ENCODE measurements at places on chromosomes 5 and 9.

- DNase-seq, result no peak
Observed at GRCh38 chr9:121073038-121073437, 1.7 kb upstream of the CNTRL start.

DNA sequence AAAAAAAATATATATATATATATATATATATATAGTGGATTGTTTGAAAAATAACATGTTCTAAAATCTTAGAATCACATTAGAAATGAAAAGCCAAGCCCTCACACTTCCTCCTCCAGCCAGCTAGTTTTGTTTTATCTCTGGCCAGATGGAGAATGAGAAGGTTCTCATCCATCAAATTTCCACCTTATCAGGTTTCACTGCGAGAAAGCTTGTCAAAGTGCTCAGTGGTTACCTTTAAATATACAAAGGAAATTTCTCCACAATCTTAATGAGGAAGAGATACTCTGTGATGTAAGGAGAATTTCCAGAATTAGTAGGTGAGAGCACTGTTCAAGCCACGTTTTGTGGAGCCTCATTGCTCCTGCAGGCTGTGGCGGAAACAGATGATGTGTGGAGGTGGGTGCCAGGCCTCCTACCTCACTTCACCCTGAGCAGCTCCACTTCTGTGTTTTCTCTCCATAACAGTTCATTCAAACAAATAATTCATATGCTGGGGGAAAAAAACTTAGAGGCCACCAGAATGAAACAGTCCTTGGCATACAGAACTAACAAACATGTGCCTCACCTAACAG lies 71.9 kb downstream of the CDK5RAP2 start:
- no peak for DNase-seq

DNA sequence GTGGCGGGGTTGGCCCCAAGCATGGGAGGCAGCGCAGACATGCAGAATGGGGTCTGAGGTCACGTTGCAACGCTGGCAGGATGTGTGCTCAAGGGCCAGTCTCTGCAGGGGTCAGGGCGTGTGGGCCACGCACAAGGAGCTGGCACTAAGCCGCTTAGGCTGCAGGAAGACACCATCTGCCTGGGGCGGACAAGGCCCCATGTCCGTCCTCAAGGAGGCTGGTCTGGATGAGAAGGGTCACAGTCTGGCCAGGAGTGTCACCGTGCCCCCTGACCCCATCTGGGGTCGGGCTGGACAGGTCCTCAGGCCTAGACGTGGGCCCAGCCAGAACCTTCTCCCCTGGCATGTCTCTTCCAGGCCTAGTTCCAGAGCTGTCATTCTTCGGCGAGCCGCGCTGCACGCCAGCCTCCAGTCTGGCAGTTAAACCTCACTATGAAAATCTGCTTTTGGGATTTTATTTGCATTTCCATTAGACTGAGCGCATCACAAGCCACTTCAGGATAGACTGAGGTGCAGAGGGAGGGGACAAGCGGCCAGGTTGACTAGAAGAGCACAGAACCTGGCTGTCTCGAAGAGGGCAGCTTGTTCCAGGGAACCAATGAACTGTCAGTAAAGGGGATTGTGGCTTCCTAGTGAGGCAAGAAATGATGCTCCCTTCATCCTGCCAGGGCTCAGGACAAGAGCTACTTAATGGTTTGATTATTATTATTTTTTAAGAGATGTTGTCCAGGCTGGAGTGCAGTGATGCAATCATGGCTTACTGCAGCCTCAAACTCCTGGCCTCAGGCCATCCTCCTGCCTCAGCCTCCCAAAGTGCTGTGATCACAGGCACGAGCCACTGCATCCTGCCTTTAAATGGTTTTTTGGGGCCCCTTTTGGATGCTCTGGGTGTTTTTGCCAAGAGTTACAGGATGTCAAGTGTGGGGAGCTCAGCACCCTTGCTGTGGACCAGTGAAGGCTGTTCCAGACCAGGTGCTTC lies 4.3 kb downstream of the BRD3OS start:
- no peak for DNase-seq

DNA sequence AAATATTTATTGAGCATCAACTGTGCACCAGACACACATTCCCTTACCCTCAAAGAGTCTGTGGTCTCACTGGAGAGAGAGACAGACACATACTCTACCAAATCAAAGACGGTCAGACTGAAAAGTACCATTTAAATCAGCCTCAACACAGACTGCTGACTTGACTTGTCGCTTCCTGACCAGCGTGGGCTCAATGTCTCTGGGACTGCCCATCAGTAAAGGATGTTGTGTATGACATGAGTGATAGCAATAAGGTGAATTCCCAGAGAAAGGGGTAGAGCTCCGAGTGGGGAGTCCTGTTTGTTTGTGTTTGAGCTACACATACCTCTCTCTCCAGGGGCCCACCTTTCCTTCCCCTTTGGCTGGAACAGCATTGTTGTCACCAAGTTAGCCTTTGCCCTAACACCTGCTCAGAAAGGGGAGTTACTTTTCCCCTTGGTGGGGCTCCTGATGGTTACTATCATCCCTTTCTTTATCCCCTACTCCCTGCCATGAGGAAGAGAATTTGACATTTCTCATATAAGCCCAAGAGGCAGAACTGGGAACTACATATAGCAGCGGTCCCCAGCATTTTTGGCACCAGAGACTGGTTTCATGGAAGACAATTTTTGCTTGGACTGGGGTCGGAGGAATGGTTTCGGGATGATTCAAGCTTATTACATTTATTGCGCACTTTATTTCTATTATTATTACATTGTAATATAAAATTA lies 33.9 kb downstream of the NR4A3 start:
- no peak for DNase-seq

DNA sequence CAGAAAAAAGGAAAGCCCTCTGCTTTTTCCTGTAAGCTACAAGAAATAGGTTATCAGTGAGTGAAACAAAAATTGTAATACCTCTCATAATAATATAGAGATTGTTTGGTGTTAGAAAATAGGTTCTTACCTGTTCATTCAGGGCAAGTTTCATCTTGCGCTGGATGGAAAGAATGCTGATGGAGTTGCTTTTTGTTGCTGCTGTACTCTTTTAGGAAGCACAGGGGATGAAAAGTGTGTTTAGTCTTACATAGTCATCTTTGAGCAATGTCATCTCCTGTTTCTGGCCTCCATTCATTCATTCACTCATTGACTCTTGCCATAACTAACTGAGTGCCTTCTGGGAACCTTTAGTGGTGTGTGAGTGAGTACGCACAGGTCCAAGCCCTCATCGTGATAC lies 6.4 kb downstream of the ENTREP1 start:
- no peak for DNase-seq

DNA sequence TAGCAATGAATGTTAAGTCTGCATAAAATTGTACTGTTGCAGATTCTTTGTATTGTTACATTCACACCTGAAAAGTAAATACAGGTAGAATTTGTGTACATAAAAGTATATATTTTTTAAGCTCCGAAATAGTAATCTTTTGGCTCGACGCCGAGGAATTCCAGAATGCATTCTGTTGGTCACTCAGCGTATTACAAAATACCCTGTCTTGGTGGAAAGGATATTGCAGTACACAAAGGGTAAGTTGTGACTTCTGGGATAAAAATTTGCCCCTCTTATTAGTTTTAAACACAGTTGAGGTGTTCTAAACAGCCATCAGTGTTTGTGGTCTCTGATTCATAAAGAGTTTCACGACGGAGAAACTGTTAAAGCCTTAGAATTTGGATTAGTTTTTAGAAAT lies 257.6 kb downstream of the ARHGEF28 start:
- DNase-seq, result no peak
